Tibial nerve (tissue), 4 donors: ENCODE measurements at places on chromosomes 16 and 17. TPM values are rescaled to one million over a fixed set of nuclear protein-coding genes. Genes with fewer than 3 reads are reported as not detected.
A peak's percentile ranks its signal among the peaks of the same experiment; 100 is the strongest.

Gene KRTAP4-5
- total RNA-seq = not detected

Gene P2RX1
- 3.9 TPM for total RNA-seq

Gene MYL11
- not detected for total RNA-seq

DNA sequence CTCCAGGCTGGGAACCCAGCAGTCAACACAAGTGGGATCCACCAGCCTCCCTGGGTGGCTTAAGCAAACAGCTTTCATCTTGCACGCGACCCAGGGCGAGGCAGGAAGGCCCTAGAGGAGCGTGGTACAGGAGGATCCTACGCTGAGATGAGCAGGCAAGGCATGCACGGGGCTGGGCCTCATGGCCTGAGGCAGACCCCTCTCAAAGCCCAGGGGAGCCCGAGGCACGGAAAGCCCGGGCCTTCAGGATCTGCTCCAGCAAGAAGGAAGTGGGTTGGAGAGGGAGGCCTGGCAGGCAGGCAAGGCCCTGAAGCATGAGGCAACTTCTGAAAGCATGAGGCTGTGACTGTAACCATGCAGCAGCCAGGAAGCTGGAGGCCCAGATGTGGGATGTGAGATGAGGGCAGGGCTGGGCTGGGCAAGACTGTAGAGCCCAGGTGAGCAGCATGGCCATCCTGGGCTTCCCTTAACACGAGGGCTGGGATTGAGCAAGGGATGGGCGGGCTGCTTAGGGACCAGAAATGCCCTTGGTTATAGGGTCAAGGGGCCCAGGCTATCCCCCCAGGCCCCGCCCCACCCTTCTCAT, 338.7 kb downstream of the C16orf95 start:
- no peak for DNase-seq
- H3K4me1 ChIP-seq = no peaks in the 10 kb centered on the region
- no peak overlapping the region for H3K4me3 ChIP-seq
- no peak overlapping the region for H3K27ac ChIP-seq

- DNase-seq = no peak
- H3K4me1 ChIP-seq = peaks cover 26% of the 10 kb centered on the region
- no peak overlapping the region for H3K4me3 ChIP-seq
- no peak overlapping the region for H3K27ac ChIP-seq
- no peaks in the 10 kb centered on the region for H3K36me3 ChIP-seq
These were observed 3.9 kb upstream of the SOX9 start for GRCh38 chr17:72116661-72117521.

DNA sequence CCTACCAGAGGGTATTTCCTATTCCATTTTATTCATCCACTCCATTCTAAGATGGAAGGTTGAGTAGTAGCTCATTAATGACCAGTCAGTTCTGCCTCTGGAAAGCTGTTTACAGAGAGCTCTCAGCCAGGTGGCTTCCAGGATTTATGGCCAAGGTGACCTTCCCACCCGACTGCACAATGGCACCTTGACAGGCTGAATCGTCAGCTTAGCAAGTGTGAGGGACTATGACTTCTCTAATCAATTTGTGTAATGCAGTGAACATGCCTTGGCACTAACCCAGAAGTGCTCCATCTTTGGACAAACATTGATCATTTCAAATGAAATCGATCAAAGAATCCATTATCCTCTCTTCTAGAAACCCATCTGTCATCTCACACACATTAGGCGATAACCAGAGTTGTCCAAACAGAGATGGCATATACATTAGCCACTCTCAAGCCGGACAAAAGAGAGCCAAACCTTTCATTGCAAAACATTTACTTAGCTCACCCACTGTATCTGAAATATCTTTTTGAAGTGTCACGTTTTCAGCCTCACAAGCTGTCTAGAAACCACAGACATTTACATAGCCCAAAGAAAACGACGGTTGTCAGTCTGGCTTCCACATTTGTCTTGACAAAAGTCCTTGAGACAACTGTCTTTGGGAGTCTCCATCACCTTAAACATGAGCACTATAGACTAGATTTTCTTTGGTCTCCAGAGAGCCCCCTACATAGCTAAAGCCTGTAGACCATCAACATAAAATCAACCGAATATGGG, 35.6 kb downstream of the CLEC3A start:
- no peaks in the 10 kb centered on the region for H3K27me3 ChIP-seq
- H3K27ac ChIP-seq = no peak overlapping the region
- no peak overlapping the region for H3K4me3 ChIP-seq
- H3K36me3 ChIP-seq = no peaks in the 10 kb centered on the region
- no peaks in the 10 kb centered on the region for H3K4me1 ChIP-seq

- H3K27ac ChIP-seq = peak overlapping the region; percentile 73
- peaks cover 38% of the 10 kb centered on the region for H3K4me1 ChIP-seq
- H3K4me3 ChIP-seq = no peak overlapping the region
- no peak for DNase-seq
- no peaks in the 10 kb centered on the region for H3K27me3 ChIP-seq
These were observed 163.3 kb downstream of the PRKCA start for GRCh38 chr17:66465701-66466100.

GRCh38 chr17:36901506-36901905, 35.8 kb upstream of the LHX1 start:
- no peak overlapping the region for H3K4me3 ChIP-seq
- peaks cover 25% of the 10 kb centered on the region for H3K27me3 ChIP-seq
- H3K4me1 ChIP-seq = no peaks in the 10 kb centered on the region
- no peak overlapping the region for H3K27ac ChIP-seq
- no peaks in the 10 kb centered on the region for H3K36me3 ChIP-seq
- DNase-seq = no peak

- H3K4me1 ChIP-seq = no peaks in the 10 kb centered on the region
- H3K27me3 ChIP-seq = no peaks in the 10 kb centered on the region
- H3K27ac ChIP-seq = no peak overlapping the region
- DNase-seq = no peak
These were observed 85.8 kb downstream of the SOCS1 start for GRCh38 chr16:11170201-11170600.

DNA sequence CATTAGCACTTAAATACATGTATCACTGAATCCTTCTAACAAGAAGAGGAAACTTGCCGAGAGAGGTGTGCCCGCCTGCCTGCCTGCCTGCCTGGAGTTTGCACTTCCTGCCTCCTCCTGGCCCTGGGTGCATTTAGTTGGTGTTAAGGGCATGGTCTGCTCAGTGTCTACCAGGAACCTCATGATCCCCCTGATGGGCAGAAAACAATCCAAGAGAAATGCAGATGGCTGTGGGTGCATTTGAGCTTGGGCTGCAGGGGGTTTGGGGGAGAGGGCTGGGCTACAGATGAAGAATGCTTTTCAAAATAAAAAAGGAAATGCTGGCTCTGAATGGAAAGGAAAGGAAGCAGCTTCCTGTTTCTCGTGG, 10.1 kb downstream of the KSR1 start:
- H3K4me3 ChIP-seq = no peak overlapping the region
- peaks cover 2% of the 10 kb centered on the region for H3K4me1 ChIP-seq
- H3K27me3 ChIP-seq = no peaks in the 10 kb centered on the region
- DNase-seq = no peak

DNA sequence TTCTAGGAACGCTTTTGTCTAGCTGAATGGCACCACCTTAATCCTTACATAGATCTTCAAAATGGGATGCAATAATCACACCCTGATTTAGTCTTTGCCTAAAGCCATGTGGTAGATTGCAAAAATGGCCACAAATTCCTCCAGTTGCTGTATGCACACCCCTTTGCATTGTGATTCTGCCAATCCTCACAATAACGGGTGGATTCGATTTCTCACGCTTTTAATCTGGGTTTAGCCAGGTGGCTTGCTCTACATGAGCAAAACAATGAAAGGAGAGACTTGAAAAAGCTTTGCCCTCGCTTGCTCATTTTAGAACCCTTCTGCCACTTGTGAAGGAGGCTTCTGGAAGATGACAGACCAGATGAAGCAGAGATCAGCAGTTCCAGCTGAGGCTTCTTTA, 50.3 kb upstream of the B4GALNT2 start:
- H3K36me3 ChIP-seq = no peaks in the 10 kb centered on the region
- no peak overlapping the region for H3K27ac ChIP-seq
- H3K4me3 ChIP-seq = no peak overlapping the region
- H3K4me1 ChIP-seq = no peaks in the 10 kb centered on the region
- DNase-seq = no peak
- H3K27me3 ChIP-seq = peaks cover 22% of the 10 kb centered on the region

GRCh38 chr17:16467044-16467443, 24.9 kb downstream of the LRRC75A start:
- H3K36me3 ChIP-seq = no peaks in the 10 kb centered on the region
- no peak for DNase-seq
- H3K4me3 ChIP-seq = no peak overlapping the region
- H3K4me1 ChIP-seq = peaks cover 21% of the 10 kb centered on the region

GRCh38 chr17:12492450-12492849, 173.2 kb upstream of the MYOCD start:
- H3K27me3 ChIP-seq = no peaks in the 10 kb centered on the region
- no peaks in the 10 kb centered on the region for H3K4me1 ChIP-seq
- H3K4me3 ChIP-seq = no peak overlapping the region
- no peaks in the 10 kb centered on the region for H3K36me3 ChIP-seq
- no peak for DNase-seq
- H3K27ac ChIP-seq = no peak overlapping the region

- no peak overlapping the region for H3K4me3 ChIP-seq
- no peaks in the 10 kb centered on the region for H3K4me1 ChIP-seq
- DNase-seq = no peak
- H3K27me3 ChIP-seq = no peaks in the 10 kb centered on the region
- H3K36me3 ChIP-seq = no peaks in the 10 kb centered on the region
- no peak overlapping the region for H3K27ac ChIP-seq
These were observed 6.5 kb downstream of the BMERB1 start for GRCh38 chr16:15440852-15441251.

DNA sequence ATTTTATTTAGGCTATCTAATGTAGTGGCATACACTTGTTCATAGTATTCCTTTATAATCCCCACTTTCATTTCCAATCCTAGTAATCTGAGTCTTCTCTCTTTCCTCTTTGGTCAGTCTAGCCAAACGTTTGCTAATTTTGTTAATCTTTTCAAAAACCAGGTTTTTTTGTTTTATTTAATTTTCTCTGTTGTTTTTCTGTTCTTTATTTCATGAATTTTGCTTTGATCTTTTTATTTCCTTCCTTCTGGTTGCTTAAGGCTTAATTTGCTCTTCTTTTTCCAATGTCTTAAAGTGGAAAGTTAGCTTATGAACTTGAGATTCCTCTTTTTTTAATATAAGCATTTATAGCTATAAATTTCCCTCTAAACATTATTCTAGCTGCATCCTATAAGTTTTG, 68.9 kb downstream of the NACA2 start:
- no peaks in the 10 kb centered on the region for H3K36me3 ChIP-seq
- no peak overlapping the region for H3K4me3 ChIP-seq
- H3K27ac ChIP-seq = no peak overlapping the region
- DNase-seq = no peak

DNA sequence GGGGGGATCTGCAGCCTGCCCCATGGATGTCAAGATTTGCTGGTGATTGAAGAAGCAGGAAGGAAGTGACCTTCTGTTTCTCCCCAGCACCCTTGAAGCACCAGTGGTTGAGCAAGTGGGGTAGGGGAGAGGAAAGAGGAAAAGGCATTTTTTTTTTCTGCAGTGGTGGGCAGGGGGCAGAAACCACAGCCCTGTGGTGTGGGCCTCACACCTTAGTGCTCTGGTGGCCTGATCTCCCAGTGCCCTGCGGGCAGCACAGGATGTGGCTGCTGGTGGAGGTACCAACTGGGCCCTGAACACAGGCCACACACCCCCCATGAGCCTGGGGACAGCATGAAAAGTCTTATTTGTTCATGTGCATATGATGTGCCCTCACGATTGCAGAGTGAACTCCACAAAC, 7.1 kb downstream of the ITGAD start:
- DNase-seq = no peak
- no peaks in the 10 kb centered on the region for H3K4me1 ChIP-seq
- no peaks in the 10 kb centered on the region for H3K36me3 ChIP-seq
- no peaks in the 10 kb centered on the region for H3K27me3 ChIP-seq
- H3K27ac ChIP-seq = no peak overlapping the region
- no peak overlapping the region for H3K4me3 ChIP-seq

- H3K4me3 ChIP-seq = no peak overlapping the region
- H3K4me1 ChIP-seq = peaks cover 22% of the 10 kb centered on the region
- no peak overlapping the region for H3K27ac ChIP-seq
These were observed 2.7 kb upstream of the GJC1 start for GRCh38 chr17:44832805-44833204.

- no peaks in the 10 kb centered on the region for H3K4me1 ChIP-seq
- H3K27me3 ChIP-seq = no peaks in the 10 kb centered on the region
- no peaks in the 10 kb centered on the region for H3K36me3 ChIP-seq
- no peak overlapping the region for H3K27ac ChIP-seq
- no peak overlapping the region for H3K4me3 ChIP-seq
These were observed 30.6 kb downstream of the LYRM1 start for GRCh38 chr16:20931066-20931600.

- no peaks in the 10 kb centered on the region for H3K36me3 ChIP-seq
- H3K4me3 ChIP-seq = no peak overlapping the region
- peak overlapping the region; percentile 91 for H3K27ac ChIP-seq
- DNase-seq = peak; percentile 89
- H3K27me3 ChIP-seq = no peaks in the 10 kb centered on the region
These were observed 22.5 kb downstream of the CCR7 start for GRCh38 chr17:40542558-40543411.

DNA sequence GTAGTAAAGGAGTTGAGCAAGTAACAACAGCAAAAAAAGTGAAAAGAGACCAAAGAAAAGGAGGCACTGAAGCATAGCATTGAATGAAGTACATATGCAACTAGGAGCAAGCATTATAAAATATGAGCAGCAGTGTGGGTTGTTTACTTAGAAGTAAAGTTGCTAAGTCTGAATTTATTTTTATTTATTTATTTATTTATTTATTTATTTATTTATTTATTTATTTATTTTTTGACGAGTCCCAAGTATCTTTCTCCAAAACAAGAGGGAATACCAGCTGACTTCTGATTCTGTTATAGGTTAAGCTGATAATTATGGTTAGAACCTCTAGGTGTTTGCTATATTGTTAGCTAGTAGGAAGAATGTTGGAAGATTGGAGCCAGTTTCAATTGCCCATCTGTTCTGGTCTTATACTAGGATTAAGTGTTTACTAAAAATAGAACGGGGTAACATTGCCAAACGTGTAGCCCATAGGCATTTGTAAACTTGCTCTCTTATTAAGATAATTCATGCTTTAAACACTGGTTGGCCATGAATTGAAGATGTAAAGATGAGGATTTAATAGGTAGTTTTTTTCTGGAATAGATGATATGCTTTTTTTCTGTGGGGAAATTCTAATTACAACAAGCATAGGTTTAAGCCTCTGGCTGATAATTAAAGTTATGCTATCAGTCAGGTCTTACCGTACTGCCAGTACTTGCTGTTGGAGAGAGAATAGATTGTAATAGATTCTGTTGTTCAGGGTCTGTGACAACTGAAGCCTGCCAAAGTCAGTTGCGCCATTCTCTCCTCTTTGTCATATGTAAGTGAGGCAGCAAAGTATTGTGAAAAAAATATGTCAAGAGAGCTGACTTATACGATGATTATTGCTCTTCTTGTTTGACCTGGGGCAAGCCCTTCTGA, 66.7 kb downstream of the PPM1E start:
- no peaks in the 10 kb centered on the region for H3K27me3 ChIP-seq
- H3K36me3 ChIP-seq = no peaks in the 10 kb centered on the region
- no peak overlapping the region for H3K4me3 ChIP-seq
- DNase-seq = no peak
- no peak overlapping the region for H3K27ac ChIP-seq

- peak overlapping the region; percentile 2 for H3K27ac ChIP-seq
- no peaks in the 10 kb centered on the region for H3K4me1 ChIP-seq
- H3K36me3 ChIP-seq = no peaks in the 10 kb centered on the region
- no peaks in the 10 kb centered on the region for H3K27me3 ChIP-seq
- no peak for DNase-seq
These were observed 30.3 kb downstream of the ASPA start for GRCh38 chr17:3506054-3506453.
